ENCODE measurements at places on chromosomes 6 and 20.

DNA sequence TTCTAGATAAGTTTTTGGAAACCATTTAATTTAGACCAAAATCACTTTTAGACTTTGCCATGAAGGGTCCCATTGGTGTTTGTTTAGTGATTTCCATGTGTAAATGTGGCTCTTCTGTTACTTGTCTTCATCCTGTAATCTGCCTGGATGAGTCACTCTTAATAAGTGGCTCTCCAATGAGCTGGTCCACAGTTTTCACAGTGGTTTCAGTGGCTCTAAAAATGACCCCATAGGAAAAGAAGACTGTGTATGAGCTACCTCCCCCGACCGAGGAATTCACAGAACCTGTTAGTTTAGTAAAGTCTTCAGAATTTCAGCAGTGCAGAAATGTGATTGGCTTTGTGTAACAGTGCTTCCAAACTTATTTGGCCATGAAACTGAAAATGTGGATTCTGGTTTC, 492.0 kb upstream of the MARCKS start:
- DNase-seq, result no peak

DNA sequence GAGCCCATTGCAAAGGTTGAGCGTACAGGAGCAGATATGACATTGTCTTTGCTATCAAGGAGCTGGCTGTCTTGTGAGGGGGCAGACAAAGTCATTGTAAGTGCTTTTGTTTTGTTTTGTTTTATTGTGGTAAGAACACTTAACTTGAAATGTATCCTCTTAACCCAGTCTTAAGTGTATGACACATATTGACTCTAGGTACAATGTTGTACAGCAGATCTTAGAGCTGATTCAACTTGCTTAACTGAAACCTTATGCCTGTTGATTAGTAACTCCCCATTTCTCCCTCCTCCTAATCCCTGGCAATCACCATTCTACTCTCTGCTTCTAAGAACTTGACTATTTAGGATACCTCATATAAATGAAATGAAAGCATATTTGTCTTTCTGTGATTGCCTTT, 429.0 kb downstream of the BMP2 start:
- no peak for DNase-seq

DNA sequence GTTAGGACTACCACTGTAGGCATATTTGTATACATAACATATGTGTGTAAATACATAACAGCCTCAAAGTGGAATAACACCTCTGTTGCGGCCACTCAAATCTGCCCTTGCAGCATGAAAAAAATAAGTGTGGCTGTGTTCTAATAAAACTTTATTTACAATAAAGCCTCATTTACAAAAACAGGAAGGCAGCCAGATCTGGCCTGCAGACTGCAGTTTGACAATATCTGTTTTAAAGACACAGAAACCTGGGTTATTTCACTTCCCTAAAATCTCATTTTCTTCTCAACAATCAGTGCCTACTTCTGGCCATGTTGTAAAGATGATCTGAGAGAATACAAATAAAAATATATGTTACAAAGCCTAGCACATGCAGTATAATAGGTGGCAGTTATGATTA, 53.9 kb upstream of the SCML4 start:
- no peak for DNase-seq

DNA sequence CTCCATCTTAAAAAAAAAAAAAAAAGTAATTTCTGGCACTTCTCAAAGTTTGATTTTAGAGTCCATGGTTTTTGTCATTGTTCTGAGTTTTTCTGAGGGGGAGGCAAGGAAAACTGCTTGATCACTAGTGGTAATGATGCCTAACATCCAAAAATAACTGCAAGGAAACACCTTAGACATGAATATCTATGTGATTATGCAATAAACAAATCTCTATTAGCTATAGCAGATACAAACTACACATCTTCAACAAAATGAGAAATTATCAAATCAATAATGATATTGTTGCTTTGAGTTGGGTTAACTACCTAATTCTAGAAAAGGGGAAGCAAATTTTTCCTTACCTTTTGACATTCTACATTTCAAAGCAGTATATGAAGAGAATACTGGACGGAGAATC, 230.9 kb upstream of the JARID2 start:
- DNase-seq, result no peak

- DNase-seq, result peak; percentile 22
These were observed 14.2 kb downstream of the NHSL1 start for GRCh38 chr6:138485005-138485545.

GRCh38 chr20:11778206-11778570, 139.5 kb upstream of the BTBD3 start:
- DNase-seq, result no peak

GRCh38 chr6:87341899-87342298, 2.7 kb upstream of the C6orf163 start:
- no peak for DNase-seq

- no peak for DNase-seq
These were observed 45.0 kb downstream of the CDS2 start for GRCh38 chr20:5171790-5172164.

- DNase-seq, result no peak
These were observed 5.9 kb downstream of the ECI2 start for GRCh38 chr6:4129446-4129845.

DNA sequence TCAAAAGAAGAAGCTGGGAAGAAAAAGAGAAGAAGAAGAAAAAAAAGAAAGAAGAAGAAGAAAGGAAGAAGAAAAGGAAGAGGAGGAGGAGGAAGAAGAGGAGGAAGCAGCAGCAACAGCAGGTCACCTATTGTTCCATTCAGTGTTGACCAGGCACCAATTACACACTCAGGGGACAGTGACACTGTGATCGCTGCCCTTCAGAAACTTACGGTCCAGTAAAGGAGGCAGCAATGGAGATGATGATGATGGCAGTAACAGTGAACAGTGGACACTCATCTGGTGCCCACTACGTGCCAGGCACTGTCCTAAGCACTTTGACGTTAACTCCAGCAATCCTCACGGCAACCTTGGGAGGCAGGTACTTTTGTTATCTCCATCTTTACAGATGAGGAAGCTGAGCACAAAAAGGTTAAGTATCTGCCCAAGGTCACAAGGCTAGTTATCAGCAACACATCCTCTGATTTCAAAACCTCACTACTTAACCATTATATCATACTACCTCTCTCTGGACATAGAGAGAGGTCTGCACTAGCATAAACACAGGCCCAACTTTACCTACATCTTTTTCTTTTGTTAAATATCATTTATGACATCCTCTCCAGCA, 83.2 kb downstream of the SLC22A23 start:
- DNase-seq, result no peak

DNA sequence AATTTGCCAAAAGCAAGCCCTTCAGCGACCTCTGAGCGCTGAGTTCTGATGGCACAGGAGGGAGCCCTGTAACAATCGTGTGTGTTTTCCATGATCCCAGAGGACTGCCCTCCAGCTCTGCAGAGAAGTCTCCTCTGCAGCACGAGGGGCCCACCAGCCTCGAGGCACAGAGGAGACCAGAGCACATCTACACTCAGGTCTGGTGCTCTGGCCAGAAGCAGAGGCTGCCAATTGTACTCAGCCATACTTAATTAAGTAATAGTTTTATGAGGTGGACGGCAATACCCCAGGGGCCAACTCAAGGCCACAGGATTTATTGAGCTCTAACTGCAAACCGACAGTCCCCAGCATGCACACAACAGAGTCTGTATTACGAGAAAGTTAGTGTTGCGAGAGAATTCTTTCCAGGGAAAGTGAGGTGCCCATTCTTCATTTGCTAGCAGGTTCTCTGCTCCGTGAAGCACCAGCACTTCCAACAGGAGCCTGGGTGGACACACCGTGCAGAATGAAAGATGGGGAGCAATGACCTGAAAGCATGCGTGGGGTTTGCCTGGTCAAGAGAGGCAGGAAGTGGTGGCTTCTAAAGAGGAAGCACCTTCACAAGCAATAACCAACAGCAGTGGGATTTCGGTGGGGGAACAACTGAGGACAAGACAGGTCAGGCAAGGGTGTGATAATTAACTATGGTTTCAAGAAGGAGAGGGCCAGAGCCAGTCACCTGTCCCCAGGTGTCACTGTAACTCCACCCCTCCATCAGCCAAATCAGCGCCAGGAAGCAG, 92.8 kb upstream of the FOXC1 start:
- no peak for DNase-seq

GRCh38 chr6:131040866-131041265, 22.2 kb downstream of the EPB41L2 start:
- DNase-seq, result no peak

GRCh38 chr6:90374201-90374600, 77.6 kb upstream of the BACH2 start:
- DNase-seq, result no peak

DNA sequence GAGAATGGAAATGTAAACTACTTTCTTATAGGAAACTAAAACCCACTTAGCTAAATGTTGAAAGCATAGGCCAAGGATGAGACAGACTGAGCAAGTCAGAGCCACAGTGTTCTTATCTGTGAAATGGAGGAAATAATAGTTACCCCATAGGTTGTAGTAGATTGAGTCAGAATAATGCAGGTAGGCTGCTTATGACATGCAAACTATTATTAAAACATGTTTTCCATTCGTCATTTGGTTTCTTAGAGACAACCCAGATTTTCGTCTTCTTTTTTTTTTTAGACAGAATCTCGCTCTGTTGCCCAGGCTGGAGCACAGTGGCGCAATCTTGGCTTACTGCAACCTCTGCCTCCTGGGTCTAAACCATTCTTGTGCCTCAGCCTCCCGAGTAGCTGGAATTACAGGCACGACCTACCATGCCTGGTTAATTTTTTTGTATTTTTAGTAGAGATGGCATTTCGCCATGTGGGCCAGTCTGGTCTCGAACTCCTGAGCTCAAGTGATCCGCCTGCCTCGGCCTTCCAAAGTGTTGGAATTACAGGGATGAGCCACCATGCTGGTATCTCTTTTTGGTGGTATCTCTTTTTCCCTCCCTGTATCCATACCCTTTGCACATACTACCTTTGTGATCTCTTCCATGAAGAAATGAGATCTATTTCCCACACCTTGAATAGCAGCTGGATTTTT, 196.5 kb upstream of the ZNF217 start:
- DNase-seq, result no peak

DNA sequence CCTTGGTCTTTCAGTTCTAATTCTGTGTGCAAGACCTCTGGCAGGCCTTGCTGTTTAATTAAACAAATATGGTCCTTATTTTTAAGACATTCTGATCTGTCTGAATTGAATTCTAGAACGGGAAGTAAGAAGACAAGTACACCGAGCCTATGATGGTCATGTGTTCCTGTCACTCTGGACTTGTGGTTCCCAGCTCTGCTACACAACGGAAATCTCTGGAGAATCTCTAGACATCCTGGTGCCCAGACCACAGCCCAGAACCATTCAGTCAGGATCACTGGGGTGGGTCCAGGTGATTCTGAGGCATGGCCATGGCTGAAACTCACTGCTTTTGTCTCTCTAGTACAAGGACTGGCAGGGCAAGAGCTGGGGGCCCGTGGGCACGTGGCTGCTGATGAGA, 15.9 kb upstream of the KCNK16 start:
- no peak for DNase-seq

- no peak for DNase-seq
These were observed 633.1 kb downstream of the GRIK2 start for GRCh38 chr6:102026649-102027048.

DNA sequence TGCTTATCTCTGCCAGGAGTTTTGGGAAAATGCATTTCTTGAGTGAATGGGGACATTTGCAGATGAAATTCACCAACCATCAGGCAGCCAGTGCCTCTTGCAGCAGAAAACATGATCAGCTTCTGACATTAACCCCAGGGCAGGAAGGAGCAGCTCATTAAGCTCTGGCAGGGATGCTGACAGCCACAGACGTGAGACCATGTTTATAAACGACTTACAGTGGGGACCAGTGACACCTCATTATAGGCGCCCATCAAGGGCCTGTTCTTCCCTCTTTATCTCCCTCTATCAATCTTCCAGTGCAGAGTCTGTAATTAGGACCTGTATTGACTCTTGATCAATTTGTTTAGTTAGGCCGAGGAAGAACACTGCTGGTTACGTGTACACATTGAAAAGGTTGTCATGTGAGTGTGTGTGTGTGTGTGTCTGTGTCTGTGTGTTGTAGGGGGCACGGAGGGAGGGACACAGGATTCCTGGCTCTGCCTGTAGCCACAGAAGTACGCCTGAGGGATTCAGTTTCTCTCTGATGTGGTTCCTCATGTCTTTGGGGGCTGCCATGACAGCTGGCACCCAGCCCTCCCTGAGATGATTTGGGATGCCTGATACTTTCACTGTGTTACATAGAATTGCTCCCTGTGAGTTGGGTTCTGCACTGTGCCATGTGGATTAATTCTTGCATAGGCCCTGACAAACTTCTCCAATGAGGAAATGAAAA, 428.4 kb upstream of the CHD6 start:
- DNase-seq, result no peak

DNA sequence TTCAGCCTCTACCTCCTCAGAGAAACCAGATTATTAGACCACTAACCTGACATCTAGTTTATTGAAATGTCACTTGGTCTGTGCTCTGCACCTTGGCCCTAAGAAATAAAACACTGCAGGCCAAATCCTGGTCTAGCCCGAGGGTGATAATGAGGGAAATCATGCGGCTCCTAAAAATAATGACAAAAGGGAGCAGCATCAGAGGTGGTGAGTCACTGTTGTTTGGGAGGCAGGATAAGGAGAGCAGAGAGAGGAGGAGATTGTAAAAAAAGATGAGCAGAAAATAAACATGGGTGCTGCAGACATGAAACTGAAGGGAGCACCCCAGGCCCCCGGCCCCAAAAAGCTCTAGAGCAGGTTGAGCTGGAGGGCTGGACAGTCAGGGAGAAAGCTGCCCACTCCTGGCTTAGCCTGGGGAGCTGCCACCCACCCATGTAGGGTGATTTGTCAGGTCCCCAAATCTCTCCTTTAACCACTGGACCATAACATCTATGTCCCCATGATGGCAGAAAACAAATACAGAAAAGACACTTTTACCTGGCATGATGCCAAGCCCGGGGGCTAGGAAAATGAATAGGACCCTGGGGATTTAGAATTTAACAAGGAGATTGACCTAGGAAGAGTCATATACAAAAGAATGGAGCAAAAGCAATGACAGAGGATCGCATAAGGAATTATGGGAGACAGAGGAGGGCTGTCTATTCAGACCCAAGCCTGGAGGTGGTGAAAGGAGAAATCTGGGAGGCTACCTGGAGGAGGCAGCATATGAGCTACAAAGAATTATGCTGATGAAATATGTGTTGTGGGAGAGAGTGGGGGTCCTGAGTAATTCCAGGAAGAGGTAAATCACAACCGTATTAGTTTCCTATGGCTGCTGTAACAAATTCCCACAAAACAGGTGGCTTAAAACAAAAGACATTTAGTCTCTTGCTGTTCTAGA, 103.7 kb downstream of the SNAP25 start:
- DNase-seq, result peak; percentile 22

- DNase-seq, result no peak
These were observed 140.8 kb downstream of the PTPRK start for GRCh38 chr6:128379577-128379976.
